ENCODE measurements at places on chromosomes 5 and 9.
A peak's percentile ranks its signal among the peaks of the same experiment; 100 is the strongest.

DNA sequence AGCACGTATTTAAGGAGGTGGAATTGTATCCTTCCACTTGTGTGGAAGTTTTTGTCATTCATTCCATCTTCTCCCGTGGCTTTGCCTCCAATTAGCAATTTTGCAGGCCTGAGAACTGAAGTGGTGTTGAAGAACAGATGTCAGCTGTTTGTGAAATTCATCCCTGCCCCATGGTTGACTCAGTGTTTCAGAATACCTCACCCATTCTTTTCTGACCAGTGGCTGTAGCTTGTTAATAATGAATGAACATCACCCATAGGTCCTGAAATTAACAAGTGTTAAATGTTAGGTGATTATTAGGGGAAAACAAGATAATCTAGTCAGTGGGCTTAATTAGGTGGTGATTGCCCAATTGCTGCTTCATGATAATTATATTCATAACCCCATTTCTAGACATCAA is 11.7 kb downstream of the ZNF462 start:
- DNase-seq, result no peak

DNA sequence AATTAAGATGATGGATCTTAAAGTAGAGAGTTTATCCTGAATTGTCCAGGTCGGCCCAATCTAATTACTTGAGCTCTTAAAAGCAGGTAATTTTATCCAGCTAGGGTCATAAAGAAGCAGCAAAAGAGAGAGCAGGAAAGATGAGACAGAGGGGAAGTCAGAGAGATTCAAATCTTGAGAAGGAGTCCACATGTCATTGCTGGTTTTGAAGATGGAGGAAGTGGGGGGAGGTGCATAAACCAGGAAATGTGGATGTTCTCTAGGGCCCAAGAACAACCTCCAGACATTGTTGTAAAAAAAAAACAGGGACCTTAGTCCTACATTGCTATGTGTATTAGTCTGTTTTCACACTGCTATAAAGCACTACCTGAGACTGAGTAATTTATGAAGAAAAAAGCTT is 66.4 kb downstream of the SLCO4C1 start:
- peak; percentile 6 for DNase-seq

GRCh38 chr9:126635661-126636439 is 22.1 kb downstream of the LMX1B start:
- DNase-seq, result no peak

DNA sequence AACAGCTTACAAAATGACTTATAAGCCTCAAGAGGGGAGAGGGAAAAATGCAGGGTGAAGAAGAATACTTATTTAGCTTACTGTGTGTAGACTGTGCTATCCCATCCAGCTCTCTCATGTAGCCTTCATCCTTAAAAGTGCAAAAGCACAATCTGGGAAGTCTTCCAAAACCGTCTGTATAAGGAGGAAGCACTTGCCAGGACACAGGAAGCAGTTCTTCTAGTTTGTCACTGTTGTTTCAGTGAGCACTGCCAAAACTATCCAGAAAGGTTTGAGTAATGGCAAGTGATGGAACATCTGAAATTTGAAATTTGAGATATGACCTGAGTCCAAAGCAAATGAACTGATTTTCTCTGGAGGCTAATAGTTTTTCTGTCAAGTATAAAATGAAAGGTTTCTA is 140.8 kb upstream of the ISL1 start:
- no peak for DNase-seq

- DNase-seq, result no peak
These were observed 11.2 kb downstream of the FXN start for GRCh38 chr9:69046723-69047122.

GRCh38 chr5:23466401-23466912 is 41.0 kb upstream of the PRDM9 start:
- DNase-seq, result no peak

- DNase-seq, result no peak
These were observed 26.0 kb upstream of the PCAT7 start for GRCh38 chr9:94528886-94529285.

DNA sequence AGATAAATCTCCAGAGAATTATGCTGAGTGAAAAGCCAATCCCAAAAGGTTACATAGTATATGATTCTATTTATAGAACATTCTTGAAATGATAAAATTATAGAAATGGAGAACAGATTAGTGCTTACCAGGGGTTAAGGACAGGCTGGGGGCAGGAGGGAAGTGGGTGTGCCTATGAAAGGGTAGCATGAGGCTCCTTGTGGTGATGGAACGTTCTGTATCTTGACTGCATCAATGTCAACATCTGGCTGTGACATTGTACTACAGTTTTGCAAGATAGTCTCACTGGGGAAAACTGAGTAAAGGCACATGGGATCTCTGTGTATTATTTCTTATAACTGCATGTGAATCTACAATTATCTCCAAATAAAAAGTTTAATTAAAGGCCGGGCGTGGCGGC is 22.3 kb downstream of the ORM2 start:
- no peak for DNase-seq

GRCh38 chr5:65704621-65705239 is 17.2 kb downstream of the SGTB start:
- DNase-seq, result no peak

- no peak for DNase-seq
These were observed 256.7 kb downstream of the PARP8 start for GRCh38 chr5:50922942-50923767.

DNA sequence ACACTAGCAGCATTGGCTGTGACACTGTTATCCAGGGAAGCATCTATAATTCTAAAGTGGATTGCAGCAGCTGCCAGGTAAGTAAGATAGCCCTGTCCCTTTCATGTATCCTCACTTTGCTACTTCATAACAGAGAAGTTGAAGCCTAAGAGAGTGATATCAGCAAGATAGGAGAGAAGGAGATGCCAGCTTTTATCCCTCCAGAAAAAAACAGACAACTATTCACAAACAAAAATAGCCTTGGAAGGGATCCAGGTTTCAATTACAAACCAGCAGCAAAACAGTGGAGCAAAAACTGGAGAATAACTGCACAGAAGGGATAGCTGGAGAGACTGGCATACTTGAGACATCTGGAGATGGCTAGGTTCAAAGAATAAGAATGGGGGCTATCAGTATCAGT is 19.6 kb upstream of the VCAN start:
- no peak for DNase-seq

DNA sequence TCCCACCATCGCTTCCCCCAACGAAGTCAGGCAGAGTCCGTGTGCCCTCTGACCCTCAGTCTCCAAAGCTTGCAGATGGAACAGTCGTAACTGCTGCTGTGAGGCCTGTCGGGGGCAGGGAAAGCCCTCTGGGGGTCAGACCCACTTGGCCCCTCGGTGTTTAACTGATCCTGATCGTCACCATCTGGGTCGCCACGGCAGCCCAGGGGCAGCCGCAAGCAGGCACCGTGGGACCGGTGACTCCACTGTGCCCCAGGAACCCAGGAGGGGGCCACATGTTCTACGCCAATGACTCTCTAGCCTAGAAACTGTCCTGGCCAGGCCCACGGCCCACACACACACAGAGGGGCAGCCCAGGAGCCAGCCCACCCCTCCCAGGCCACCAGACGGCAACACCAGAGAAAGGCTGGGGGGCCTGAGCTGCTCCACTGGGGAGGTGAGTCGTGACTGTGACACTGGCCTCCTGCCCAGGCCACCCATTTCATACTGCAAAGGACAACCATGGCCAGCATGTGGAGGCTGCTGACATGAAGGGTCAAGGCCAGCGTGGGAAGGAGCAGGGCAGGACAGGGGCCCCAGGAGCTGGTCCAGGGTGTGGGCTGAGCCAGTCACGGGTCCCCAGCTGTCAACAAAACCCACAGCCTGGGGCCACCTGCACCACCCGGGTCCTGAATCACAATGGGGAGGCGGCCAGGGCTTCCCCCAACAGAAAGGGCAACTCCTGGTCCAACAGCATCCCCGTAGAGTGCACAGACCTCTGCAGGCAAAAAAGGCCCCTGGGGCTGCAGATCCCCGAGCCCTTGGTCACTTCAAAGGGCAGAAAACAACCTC is 20.8 kb downstream of the VAV2 start:
- no peak for DNase-seq

GRCh38 chr5:39201160-39201780 is 18.1 kb downstream of the FYB1 start:
- no peak for DNase-seq

DNA sequence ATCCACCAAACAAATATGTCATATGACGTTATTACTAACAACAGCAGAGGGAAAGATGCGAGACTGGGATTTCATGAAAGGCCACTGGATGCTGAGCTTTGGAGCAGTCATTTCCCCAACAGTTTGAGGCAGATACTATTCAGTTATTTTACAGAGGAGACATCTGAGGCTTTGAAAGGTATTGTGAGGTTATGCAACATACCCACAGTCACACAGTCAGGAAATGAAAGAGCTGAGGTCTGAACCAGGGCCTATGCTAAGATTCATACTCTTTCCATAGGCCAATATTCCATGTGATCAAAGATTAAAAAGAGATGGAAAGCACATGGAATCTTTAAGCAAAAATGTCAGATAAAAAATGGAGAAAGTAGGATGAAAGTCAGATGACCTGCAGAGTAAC is 63.0 kb downstream of the LPAR1 start:
- DNase-seq, result no peak

- no peak for DNase-seq
These were observed 297.3 kb downstream of the NR3C1 start for GRCh38 chr5:143106174-143106573.

DNA sequence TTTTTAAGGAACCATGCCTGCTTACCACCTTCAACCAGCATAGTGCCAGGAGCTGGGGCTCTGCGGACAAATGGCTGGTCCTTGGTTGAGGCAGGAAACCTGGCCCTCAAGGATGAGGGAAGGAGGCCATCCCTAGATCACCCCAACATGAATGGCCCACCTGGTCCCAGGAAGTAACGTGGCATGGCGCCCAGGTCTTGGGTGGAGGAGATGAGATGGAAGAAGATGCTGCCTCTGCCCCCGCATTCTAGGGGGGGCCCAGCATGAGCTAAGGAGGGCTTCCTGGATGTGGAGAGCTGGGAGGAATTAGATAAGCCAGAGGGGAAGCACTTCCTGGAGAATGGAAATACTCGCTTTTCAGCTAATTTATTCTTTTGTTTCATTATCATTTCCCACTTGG is 95.0 kb downstream of the DAB2IP start:
- no peak for DNase-seq

DNA sequence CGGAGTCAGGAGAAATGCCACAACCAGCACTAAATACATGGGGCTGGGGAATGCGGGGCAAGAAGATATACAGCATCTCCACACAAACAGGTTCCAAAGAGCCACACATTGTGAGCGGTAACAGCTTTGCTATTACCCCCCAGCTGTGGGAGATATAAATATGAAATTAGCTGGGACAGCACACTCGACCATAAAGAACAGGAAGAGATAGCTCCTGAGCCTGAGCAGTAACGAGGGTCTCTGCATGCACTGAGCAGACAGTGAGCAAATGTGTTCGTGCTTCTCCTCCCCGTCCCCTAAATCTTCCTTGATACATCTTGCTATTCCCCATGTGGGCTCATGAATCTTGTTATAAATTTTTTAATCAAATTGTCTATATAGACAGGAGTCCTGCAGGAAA is 53.1 kb downstream of the ADAMTS2 start:
- DNase-seq, result no peak

DNA sequence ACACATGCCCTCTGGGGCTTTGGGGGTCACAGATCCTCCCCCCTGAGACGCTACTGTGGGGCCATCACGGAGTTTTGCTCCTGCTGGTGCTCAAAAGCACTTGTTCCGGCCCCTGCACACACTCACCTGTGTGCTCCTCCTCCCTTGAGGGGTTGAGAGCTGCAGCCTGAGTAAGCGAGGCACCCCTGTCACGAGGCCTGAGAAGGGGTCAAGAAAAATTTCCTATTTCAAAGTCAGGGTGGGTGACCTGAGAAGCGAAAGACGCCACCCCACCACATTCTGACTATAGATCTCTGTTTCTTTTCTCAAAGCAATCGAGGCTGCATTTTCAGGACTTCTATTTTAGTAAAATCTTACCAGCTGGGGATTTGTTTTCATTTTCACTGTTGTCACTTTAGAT is 138.5 kb downstream of the DCP2 start:
- DNase-seq, result no peak

- no peak for DNase-seq
These were observed 251.4 kb upstream of the GAS1 start for GRCh38 chr9:87198716-87199115.

DNA sequence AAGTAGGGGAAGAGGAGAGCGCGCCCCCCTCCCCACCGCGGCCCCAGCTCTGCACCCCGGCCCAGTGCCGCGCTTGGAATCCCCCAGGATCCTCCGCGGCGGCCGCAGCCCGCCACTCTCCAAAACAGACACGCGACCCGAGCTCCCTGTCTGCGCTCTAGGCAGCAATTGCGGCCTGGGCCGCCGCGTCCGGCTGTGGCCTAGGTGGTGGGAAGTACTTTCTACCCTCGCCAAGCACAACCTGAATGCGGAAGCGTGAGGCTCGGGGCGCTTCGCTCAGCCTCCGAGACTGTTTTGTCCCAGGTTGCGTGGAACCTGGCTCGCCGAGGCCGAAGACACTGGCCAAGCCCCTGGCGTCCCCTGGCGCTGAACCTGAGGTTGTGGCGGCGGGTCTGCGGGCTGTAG is 3.3 kb upstream of the FOXB2 start:
- no peak for DNase-seq

DNA sequence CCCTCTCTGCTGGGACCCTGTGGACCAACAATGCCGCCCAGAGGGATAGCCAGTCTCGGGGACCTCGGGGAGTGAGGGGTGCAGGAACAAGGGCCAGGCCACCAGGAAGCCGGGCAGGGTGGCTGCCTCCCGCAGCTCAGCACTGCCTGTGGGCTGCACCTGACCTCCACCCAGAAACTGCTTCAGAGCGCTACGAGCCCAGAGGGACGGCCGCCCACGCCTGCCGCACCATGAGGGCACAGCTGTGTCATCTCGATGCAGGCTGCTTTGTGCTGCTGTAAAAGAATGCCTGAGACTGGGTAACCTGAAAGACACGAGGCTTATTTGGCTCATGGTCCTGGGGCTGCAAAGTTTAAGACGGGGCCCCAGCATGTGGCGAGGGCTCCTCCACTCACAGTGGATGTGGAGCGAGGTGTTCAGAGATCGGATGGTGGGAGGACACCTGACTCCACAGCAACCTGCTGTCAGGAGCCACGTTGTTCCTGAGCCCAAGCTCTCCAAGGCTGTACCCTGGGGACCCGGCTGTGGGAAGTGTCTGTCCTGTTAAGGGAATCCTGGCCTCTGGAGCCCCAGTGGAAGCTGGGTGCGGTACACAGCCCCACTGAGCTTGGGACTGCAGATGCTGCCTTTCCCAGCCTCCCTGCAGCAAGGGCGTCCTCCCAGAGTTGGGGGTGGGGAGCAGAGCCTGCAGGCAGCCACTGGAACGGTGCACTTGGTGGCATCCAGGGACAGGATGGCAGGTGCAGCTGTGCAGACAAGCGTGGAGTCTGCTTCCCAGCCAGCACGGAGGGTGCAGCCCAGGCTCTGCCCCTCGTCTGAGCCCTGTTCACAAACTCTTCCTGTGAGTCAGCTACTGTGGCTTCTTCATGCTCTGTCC is 11.8 kb upstream of the ZDHHC11 start:
- DNase-seq, result no peak

DNA sequence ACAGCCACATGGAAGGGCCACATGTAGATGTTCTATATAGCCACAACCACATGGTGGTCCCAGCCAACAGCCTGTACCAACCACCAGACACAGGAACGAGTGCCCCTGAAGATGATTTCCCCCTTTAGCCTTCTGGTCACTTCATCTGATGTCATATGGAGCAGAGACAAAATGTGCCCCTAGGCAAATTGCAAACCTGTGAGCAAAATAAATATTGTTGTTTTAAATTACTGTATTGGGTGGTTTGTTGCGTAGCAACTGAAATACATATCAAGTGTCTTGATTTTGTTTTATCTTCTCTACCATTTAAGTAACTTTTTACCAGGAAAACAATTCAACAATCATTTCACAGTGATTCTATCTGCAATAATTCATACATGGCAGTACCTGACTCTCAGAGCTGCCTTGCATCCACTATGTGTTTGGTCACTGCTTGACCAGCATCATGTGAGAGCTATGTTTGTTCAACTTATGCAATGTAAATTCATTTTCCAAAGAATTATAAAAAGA is 142.5 kb upstream of the VLDLR start:
- no peak for DNase-seq
